ENCODE measurements at places on chromosomes 16 and 17. TPM values are rescaled to one million over a fixed set of nuclear protein-coding genes. Genes with fewer than 3 reads are reported as not detected.
A peak's percentile ranks its signal among the peaks of the same experiment; 100 is the strongest.

- DNase-seq = no peak
Measured at GRCh38 chr17:19290066-19290705, 53.0 kb downstream of the EPN2 start.

UBTF gene
- total RNA-seq = 42.1 TPM

DNA sequence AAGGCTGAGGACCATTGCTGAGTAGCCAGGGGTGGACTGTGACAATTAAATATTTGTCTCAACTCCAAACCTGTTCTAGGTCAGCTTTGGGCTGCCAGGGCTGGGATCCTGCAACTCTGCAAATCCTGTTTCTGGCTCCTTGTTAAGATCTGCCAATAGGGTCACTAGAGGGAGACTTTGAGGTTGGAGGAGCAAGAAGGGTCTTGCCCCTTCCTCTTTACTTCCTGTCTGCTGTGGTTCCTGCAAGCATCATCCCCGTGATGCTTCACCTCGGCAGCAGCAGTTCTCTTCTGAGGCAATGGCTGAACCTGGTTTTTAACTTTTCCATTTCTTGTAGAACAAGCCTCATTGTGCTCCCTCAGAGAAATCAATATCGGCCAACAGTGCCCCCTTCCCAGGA, 124.6 kb downstream of the IRX5 start:
- no peak for DNase-seq

- peak; percentile 31 for DNase-seq
Measured at GRCh38 chr17:82384730-82385481, 13.3 kb downstream of the UTS2R start.

DNA sequence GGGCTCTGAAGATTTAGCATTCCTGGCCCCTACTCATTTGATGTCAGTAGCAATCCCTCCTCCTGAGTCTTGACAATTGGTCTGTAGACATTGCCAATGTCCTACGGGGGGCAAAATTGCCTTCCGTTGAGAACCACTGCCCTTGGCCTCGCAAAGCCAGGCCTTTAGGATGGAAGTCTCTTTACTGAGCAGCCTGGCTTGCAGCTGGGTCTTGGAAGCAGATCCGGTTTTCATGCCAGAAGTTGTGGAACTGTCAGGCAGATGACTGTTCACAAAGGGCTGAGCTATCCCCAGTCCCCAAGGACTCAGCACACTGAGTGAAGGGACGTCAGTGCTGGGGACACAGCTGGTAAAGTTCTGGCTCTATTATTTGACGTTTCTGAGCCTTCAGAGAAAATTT, 83.2 kb downstream of the WSCD1 start:
- no peak for DNase-seq

C17orf78 gene
- total RNA-seq = not detected

DNA sequence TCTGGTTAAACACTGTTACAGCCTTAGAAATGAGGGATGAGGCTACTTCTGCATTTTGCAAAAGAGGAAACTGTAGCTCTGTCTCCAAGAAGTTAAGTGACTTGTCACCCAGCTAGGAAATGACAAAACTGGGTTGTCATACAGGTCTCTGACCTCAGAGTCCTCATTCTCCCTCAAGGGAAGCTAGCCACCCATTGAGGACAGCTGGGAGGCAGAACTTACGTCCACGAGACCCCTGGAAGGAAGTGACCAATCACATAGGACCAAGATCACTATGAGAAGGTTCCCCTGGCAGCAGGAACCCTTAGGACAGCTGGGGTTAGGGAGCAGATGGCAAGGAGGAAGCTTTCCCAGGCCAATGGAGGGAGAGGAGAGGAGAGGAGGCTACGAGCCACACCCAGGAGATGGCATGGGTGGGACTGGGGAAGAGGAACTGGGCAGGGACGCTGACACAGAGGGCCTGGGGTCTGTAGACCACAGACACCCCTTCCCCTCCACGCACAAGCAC, 11.2 kb downstream of the METTL22 start:
- no peak for DNase-seq

KRTAP4-9 gene
- not detected for total RNA-seq

GRCh38 chr17:56679115-56679776, 85.7 kb downstream of the NOG start:
- peak; percentile 58 for DNase-seq

DNA sequence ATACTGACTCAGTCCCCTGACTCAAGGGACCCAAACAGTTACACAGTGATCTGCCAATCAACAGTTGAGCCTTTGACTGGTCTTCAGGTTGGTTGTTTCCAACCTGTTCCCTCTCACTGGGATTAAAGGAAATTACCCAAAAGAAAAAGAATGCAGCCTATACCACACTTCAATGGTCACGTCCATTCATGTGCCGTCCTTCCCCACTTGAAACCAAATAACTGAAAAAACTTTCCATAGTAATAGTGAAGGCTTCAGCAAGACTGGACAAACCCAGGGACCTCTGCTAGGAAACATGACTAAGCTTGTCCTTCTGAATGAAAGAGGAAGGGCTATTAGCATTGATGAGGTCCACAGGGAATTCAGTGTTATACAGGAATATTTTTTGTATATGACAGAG, 30.6 kb downstream of the MRPS23 start:
- DNase-seq = no peak

C16orf46 gene
- total RNA-seq = not detected

TBC1D3C gene
- total RNA-seq = 1.3 TPM

- DNase-seq = peak; percentile 45
Measured at GRCh38 chr17:40313668-40314583, 4.9 kb downstream of the RARA start.

GRCh38 chr17:7034955-7035590, 742 bp upstream of the SLC16A13 start:
- DNase-seq = no peak

ZNF597 gene
- total RNA-seq = 1.8 TPM

DNA sequence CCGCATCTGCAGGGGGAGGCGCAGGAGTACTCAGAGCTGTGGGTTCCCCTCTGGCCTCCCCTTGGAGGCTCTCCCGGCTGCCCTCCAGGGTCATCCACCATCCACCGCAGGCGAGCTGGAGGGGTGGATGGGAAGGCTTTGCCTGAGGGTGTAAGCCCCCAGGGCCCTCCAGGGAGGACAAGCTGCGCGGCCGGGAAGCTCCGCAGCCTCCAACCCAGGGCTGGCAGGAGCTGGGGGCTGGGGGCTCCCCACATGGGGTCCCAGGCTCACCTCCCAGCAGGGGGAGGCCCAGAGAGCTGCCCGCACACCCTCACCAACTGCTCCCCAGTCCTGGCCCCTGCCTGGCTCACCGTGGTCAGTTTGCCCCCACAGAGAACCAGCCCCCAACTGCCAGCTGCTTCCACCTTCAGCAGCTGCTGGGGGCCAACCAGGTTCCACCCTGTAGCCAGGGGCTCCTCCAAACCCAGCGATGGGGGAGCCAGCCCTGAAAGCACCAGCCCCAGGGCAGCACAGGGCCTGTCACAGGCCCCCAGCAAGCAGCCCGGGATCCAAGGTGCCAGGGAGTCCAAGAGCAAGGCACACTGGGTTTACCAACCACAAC, 19.8 kb upstream of the CHMP6 start:
- DNase-seq = no peak

- DNase-seq = no peak
Measured at GRCh38 chr17:77205396-77206125, 64.8 kb downstream of the SEC14L1 start.

SLC6A2 gene
- total RNA-seq = not detected

TBC1D3G gene
- total RNA-seq = not detected

DNA sequence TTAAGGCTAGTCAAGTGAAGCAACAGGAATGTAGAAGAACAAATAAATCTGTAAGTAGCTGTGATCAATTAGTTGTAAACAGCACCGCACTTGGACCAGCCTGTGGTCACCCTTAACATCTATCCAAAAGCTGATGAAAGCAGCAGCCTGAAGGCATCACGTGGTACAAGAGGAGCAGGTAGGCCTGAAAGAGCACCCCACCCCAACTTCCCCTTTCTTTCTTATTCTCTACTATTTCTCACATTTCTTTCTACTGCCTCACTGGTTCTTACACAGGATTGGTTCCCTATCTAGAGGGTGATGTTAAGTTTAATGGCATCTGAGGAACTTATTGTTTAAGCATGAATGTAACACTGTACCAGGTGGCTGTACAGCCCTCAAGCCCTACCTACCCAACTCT, 42.6 kb upstream of the CLEC18B start:
- DNase-seq = no peak

ZNF286A gene
- total RNA-seq = 65.0 TPM

GRCh38 chr17:76584427-76585032, 1.1 kb downstream of the ST6GALNAC2 start:
- DNase-seq = peak; percentile 18

DNA sequence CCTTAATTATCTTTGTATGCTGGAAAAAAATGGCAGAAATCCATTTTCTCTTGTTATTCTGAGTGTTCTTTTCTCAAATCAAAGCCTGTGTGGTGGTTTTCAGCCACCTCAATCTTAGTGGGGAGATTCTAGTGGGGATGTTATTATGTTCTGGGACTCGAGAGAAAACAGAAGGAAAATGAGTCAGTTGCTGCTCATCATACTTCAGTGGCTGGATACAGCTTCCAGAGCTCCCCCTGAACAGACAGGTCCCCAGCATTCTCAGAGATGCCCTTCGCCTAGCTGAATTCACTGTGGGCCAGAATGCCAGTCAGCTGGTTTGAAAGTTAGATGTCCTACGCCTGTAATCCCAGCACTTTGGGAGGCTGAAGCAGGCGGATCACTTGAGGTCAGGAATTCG, 8.5 kb downstream of the ST6GALNAC1 start:
- DNase-seq = no peak

DNA sequence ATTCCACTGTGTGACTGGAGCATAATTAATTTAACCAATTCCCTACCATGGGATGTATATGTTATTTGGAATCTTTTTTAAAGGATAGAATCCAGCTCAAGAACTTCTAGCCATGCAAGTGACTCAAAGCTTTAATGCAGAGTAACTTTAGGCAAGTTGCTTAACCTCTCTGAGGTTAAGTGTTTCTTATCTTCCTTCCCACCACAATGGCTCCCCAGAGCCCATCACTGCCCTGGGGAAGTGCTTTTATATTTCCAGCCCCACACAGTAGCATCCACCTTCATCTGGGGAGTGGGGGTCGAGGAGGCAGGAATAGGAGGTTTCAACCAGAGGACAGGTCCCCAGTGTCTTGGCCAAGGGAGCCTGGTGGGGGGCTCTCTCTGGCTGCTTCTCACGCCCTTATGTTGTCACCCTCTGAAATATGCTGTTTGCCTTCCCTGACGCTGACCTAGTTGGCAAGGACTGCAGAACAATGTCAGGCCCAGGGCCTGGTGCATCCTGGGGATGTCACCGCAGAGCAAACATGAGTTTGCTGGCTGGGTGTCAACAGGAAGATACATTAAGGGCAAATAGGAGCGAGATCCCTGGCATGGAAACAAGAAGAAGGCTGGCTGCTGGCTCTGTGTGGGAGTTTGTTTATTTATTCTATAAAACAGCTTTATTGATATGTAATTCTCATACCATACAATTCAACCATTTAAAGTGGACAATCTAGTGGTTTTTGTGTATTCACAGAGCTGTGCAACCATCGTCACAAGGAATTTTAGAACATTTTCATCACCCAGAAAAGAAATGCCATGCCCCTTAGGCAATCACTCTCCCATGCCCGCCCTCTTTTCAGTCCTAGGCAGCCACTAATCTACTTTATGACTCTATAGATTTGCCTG, 46.6 kb upstream of the WSB1 start:
- peak; percentile 98 for DNase-seq

DNA sequence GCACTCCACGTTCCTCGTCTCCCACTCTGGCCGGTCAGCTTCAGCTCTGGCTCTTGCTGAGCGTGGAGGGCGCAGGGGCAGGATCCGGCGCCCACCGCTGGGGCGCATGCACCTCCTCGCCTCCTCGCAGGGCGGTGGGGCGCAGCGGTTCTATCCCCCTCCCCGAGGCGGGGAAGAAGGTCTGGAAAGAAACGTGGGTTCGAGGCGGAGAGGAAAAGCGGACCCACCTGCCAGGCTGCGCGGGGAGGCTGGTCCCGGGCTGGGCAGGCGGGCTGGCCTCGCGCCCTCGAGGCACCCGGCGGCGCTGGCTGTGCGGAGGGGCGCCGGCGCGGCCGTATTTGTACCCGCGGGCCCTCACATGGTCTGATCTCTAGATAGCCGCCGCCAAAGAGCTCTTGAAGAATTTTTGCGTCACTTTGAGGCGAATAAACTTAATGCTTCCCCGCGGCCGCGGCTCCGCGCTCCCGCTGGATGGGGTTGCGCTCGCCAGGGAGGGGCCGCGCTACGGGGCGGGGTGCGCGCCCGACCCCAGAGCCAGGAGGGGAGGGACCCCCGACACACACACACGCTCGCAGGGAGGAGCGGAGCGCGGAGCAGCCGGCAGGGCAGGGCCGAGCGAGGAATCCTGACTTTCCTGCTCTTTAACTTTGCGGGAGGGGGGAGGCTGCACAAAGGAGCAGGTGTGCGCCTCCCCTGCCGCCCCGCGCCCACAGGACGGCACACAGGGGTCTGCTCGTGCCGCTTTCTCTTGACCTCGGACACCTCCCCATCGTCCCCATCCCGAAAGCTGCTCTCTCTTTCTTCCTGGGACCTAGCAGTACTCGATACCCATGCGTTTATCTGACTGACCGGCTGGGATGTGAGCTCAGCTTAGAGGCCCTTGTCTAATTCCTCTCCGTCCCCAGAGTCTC, at the start of gene SLC6A4:
Gene SLC6A4 (minus strand): TSS at position 312 of the 911 bp plus-strand sequence. CDS start 13,739 bp downstream, outside the sequence.
- peak; percentile 16 for DNase-seq

NOS2 gene
- total RNA-seq = not detected

GRCh38 chr16:78993346-78993745, 607.2 kb downstream of the MAF start:
- no peak for DNase-seq

DNA sequence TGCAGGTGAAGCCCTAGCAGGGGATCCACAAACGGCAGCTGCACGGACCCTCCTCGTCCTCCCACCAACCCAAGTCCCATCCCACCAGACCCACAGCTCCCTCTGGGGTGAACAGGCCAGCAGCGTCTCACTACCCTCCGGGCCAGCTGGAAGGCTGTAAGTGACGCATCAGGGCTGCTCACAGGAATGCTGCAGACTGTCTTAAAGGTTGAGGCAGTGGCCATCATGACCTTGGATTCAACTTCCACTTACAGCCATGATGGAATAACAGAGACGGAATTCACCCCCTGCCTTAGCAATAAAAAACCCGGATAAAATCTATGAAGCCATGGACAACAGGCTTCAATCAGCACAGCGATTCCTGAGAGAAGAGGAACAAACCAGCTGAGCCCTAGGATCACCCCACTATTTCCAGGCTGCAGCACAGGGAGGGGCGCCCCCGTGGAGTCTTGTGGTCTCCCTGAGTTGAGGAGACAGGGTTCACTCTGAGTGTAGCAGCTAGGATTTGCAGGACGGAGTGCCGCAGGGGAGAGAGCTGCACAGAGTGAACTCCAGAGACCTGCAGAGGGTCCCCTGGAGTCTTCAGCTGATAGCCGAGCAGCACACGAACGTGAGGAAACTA, 10.5 kb downstream of the FAM83G start:
- DNase-seq = peak; percentile 9

SYNGR3 gene
- total RNA-seq = 1.5 TPM

DNA sequence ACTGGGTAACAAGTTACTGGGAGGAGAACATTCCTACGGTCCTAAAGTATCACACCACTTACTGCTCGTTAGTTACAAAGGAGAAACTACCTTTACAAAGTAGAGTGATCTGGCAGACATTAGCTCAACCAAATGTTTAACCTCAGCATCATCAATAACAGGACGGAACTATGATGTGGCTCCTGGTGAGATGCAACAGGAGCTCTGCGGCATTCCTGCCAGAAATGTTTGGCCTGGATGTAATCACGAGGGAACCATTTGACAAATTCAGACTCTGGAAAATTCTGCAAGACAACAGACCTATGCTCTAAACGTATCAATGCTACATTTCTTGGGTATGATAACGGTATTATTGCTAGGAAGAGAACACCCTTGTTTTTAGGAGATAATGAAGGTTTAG, 80.4 kb downstream of the MRM3 start:
- DNase-seq = no peak

RNF222 gene
- not detected for total RNA-seq

MYADML2 gene
- not detected for total RNA-seq

- DNase-seq = no peak
Measured at GRCh38 chr17:80834893-80835275, 156.8 kb upstream of the CHMP6 start.
